ENCODE measurements at places on chromosomes 4 and X. TPM values are rescaled to one million over a fixed set of nuclear protein-coding genes. Genes with fewer than 3 reads are reported as not detected.

- no peak overlapping the region for H3K4me3 ChIP-seq
- H3K36me3 ChIP-seq, result no peaks in the 10 kb centered on the region
- DNase-seq, result no peak
Measured at GRCh38 chrX:40278340-40279090, 180.8 kb upstream of the BCOR start.

- peak overlapping the region; percentile 90 for H3K4me3 ChIP-seq
- H3K4me1 ChIP-seq, result no peaks in the 10 kb centered on the region
- H3K27me3 ChIP-seq, result no peaks in the 10 kb centered on the region
Measured at GRCh38 chr4:118836301-118837120, 585 bp upstream of the SEC24D start.

- no peaks in the 10 kb centered on the region for H3K4me1 ChIP-seq
- no peaks in the 10 kb centered on the region for H3K36me3 ChIP-seq
- no peak overlapping the region for H3K4me3 ChIP-seq
- no peak overlapping the region for H3K27ac ChIP-seq
- no peaks in the 10 kb centered on the region for H3K27me3 ChIP-seq
- no peak for DNase-seq
Measured at GRCh38 chrX:37580080-37580479, 8.6 kb downstream of the LANCL3 start.

DNA sequence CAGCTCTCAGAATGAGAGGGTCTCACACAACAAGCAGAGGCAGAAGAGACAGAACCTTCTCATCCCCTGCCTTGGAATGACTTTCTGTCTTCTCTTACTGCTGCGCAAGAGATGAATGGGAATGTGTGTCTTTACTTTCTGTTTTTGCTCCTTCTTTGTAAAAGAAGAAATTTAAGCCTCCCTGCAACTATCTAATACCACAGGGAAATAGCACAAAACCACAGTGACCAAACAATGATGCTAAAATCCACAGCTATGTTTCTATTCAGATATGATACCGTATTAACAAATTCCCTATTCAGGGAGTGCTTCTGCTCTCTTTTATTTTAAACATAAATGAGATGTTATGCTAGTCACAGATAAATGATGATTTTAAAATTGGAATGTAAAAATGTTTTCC lies 173.8 kb upstream of the RAI2 start:
- no peak overlapping the region for H3K27ac ChIP-seq
- no peaks in the 10 kb centered on the region for H3K4me1 ChIP-seq
- no peak for DNase-seq
- no peak overlapping the region for H3K4me3 ChIP-seq

- H3K27ac ChIP-seq, result no peak overlapping the region
- H3K27me3 ChIP-seq, result no peaks in the 10 kb centered on the region
- DNase-seq, result no peak
- H3K4me3 ChIP-seq, result peak overlapping the region; percentile 28
Measured at GRCh38 chr4:147015491-147015890, 69.8 kb upstream of the TTC29 start.

- DNase-seq, result no peak
- no peak overlapping the region for H3K4me3 ChIP-seq
- H3K36me3 ChIP-seq, result peaks cover 49% of the 10 kb centered on the region
Measured at GRCh38 chr4:8478801-8479744, 38.5 kb downstream of the TRMT44 start.

GRCh38 chr4:154406018-154406795 lies 85.4 kb downstream of the DCHS2 start:
- no peak overlapping the region for H3K27ac ChIP-seq
- no peaks in the 10 kb centered on the region for H3K4me1 ChIP-seq
- H3K27me3 ChIP-seq, result no peaks in the 10 kb centered on the region
- no peak overlapping the region for H3K4me3 ChIP-seq

DNA sequence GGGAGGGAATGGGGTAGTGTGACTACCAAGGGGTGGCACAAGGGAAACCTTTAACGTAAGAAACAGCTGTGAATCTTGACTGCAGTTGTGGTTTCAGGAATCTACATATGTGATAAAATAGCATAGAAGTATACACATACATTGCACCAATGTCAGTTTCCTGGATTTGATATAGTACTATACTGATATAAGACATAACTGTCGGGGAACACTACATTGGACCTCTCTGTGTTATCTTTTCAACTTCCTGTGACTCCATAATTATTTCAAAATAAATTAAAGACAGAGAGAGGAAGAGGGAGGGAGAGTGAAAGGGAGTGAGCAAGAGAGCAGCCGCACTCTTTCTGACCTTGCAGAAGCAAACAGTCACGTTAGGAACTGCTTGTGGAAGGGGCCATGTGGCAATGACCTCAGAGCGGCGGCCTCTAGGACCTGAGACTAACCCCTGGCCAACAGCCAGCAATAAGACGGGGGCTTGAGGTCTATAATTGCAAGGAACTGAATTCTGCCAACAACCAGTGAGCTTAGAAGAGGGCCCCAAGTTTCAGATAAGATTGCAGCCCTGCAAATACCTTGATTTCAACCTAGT lies 47.4 kb downstream of the NALF2 start:
- DNase-seq, result no peak
- H3K27me3 ChIP-seq, result no peaks in the 10 kb centered on the region
- H3K4me1 ChIP-seq, result no peaks in the 10 kb centered on the region
- no peak overlapping the region for H3K27ac ChIP-seq

DNA sequence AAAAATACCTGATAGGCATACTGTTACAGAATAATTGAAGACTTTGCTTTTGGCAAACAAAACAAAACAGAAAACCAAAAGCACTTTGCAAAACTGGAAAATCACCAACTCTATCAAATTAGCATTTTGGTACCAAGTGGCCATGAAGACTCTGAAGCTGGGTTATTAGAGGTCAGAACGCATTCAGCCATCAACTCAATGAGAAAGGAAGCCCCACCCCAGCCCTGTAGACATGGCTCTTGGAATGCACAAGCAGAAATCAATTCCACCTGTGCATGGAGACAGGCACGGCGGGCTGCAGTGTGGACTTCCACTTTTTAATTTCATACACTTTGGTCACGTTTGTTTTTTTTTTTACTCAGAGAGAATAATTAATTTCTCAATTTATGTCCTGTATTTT lies 93.6 kb upstream of the DHX15 start:
- no peak overlapping the region for H3K27ac ChIP-seq
- no peak for DNase-seq
- no peak overlapping the region for H3K4me3 ChIP-seq
- H3K36me3 ChIP-seq, result no peaks in the 10 kb centered on the region
- H3K4me1 ChIP-seq, result no peaks in the 10 kb centered on the region
- no peaks in the 10 kb centered on the region for H3K27me3 ChIP-seq

- no peak overlapping the region for H3K4me3 ChIP-seq
- no peaks in the 10 kb centered on the region for H3K36me3 ChIP-seq
- H3K4me1 ChIP-seq, result peaks cover 14% of the 10 kb centered on the region
- H3K27ac ChIP-seq, result no peak overlapping the region
Measured at GRCh38 chrX:109855501-109855900, 122.4 kb upstream of the ACSL4 start.

- H3K4me3 ChIP-seq, result no peak overlapping the region
- no peaks in the 10 kb centered on the region for H3K4me1 ChIP-seq
- H3K36me3 ChIP-seq, result no peaks in the 10 kb centered on the region
- no peaks in the 10 kb centered on the region for H3K27me3 ChIP-seq
Measured at GRCh38 chr4:23458054-23458453, 431.8 kb downstream of the PPARGC1A start.

DNA sequence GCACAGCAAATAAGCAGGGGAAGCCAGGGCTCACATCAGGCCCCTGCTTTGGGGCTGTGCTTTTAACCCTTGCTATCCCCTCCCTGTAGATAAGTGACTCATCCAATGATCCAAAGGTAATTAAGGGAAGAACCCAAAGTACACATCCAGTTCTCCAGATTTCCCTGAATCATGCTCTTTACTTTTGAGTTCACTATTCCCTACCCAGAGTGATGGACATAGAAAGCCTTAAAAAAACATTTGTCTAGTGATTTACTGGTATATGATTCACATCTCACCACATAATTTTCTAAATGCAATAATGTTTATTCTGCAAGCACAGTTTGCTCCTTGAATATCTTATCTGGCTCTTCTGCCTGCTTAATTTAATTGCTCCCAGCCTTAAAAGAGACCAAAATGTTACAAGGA lies 136.2 kb downstream of the PPP3CA start:
- H3K36me3 ChIP-seq, result no peaks in the 10 kb centered on the region
- H3K4me3 ChIP-seq, result no peak overlapping the region
- no peak for DNase-seq
- H3K4me1 ChIP-seq, result no peaks in the 10 kb centered on the region
- no peak overlapping the region for H3K27ac ChIP-seq

GRCh38 chrX:100687546-100687945 lies 43.5 kb downstream of the SRPX2 start:
- H3K4me1 ChIP-seq, result no peaks in the 10 kb centered on the region
- DNase-seq, result no peak
- no peaks in the 10 kb centered on the region for H3K27me3 ChIP-seq
- H3K27ac ChIP-seq, result no peak overlapping the region
- no peaks in the 10 kb centered on the region for H3K36me3 ChIP-seq
- no peak overlapping the region for H3K4me3 ChIP-seq

GRCh38 chrX:110322603-110323002 lies 4.7 kb upstream of the AMMECR1 start:
- no peak overlapping the region for H3K27ac ChIP-seq
- H3K4me3 ChIP-seq, result no peak overlapping the region
- no peak for DNase-seq
- no peaks in the 10 kb centered on the region for H3K4me1 ChIP-seq

GRCh38 chr4:1337376-1337831 lies 9.6 kb upstream of the UVSSA start:
- peaks cover 23% of the 10 kb centered on the region for H3K4me1 ChIP-seq
- H3K27ac ChIP-seq, result peak overlapping the region; percentile 63
- H3K4me3 ChIP-seq, result no peak overlapping the region
- peaks cover 91% of the 10 kb centered on the region for H3K36me3 ChIP-seq
- no peaks in the 10 kb centered on the region for H3K27me3 ChIP-seq
- DNase-seq, result no peak

GRCh38 chr4:3385711-3386420 lies 55.9 kb upstream of the HGFAC start:
- DNase-seq, result no peak
- no peaks in the 10 kb centered on the region for H3K36me3 ChIP-seq
- no peaks in the 10 kb centered on the region for H3K27me3 ChIP-seq

DNA sequence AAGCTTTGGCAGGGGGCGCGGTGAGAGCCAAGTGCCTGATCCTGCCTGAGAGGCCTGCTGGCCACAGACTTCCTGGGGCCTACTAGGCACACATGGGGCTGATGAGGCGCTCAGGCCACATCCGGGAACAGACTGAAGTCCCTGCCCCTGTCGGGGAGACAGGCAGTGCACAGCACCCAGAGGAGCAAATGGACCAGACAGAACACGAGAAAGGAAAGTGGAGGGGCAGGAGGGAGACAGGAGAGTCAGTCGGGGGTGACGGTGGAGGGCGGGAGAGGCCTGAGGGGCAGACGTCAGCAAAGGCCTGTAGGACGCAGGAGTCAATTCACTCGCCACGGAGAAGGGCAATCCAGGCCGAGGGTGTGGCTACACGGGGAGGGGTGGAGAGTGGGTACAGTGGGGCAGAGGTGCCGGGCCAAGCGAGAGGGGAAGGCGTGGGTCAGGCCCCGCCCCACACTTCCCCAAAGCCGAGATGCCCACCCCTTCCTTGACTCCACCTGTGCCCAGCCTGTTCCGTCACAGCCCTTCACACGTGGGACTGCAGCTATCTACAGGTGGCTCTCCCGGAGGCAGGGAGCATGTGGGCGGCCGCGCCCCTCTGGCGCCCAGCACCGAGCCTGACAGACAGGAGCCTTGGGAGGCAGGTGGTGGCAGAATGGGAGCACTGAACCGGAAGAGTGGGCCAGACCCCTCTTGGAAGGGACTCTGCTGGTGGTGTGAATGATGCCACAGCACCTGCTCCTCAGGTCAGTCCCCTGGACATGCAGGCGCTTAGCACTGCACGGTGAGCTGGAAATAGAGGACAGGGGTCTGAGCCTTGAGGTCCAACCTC lies 20.5 kb downstream of the NOP14 start:
- peak overlapping the region; percentile 60 for H3K27ac ChIP-seq
- DNase-seq, result no peak
- peaks cover 70% of the 10 kb centered on the region for H3K36me3 ChIP-seq

DNA sequence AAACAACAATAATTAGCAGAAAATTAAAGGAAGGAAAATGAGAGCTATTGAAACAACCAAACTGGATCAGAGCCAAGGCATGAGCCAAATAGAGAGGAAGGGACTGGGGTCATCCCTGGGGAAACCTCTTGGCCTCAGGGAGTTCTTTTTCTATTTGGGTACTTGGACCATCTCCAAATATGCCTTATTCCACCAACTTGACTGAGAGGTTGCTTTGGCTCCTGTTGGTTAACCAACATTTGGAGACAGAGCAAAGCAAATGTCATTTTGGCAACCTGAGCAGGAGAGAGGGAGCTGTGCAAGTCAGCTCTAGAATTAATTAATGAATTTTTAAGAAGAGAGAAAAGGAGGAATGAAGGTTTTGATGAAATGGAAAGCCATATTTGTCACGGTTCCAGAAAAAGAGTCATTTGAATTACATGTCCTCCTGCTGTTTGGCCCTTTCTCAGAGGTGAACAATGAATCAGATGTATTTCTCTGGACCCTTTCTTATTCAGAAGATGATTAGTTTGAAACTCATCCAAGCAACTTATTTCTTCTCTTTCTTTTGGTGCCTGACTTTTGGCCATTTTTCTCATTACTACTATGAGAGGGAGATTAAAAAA lies 119.1 kb downstream of the CNKSR2 start:
- no peaks in the 10 kb centered on the region for H3K4me1 ChIP-seq
- no peaks in the 10 kb centered on the region for H3K36me3 ChIP-seq
- DNase-seq, result no peak
- H3K4me3 ChIP-seq, result no peak overlapping the region
- H3K27me3 ChIP-seq, result no peaks in the 10 kb centered on the region
- no peak overlapping the region for H3K27ac ChIP-seq

DNA sequence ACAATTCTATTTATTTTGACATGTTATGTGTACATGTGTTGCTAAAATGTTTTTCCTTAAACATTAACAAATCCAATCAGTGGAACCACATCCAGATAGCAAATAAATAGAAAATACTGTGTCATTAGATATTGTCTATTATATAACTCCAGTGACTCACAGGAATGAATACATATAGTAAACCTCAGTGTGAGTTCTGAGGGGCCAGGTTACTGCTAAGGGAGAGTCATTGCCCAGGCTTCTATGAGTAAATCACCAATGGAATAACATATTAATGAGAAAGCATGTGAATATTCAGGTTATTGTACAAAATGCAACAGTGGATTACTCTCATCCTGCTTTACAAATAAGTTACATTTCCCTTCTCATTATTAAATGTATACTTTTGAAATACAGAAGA lies 27.2 kb downstream of the TACR3 start:
- H3K27ac ChIP-seq, result no peak overlapping the region
- no peaks in the 10 kb centered on the region for H3K4me1 ChIP-seq
- H3K27me3 ChIP-seq, result no peaks in the 10 kb centered on the region
- no peaks in the 10 kb centered on the region for H3K36me3 ChIP-seq
- DNase-seq, result no peak

GRCh38 chr4:47838445-47838844 lies 578 bp upstream of the CORIN start:
- H3K4me1 ChIP-seq, result peaks cover 35% of the 10 kb centered on the region
- no peak overlapping the region for H3K4me3 ChIP-seq
- DNase-seq, result no peak
- H3K27ac ChIP-seq, result no peak overlapping the region
- H3K36me3 ChIP-seq, result no peaks in the 10 kb centered on the region

Gene TMSB15C
- total RNA-seq, result 1.7 TPM

Gene RAB33B
- 7.2 TPM for total RNA-seq

Gene CYBB
- 14.1 TPM for total RNA-seq

Gene MGAT4D
- total RNA-seq, result not detected

Gene MTNR1A
- total RNA-seq, result not detected

Gene GABRG1
- not detected for total RNA-seq

Gene SPANXC
- not detected for total RNA-seq

Gene CAPN6
- total RNA-seq, result 6.0 TPM

Gene PASD1
- total RNA-seq, result not detected

Gene PABPC5
- total RNA-seq, result not detected

Gene MRPL1
- 25.9 TPM for total RNA-seq

Gene C4orf51
- not detected for total RNA-seq
